HFFc6 (cell line): ENCODE measurements at places on chromosomes 4 and X. TPM values are rescaled to one million over a fixed set of nuclear protein-coding genes. Genes with fewer than 3 reads are reported as not detected.

The VCX3A gene
- not detected in 3 replicates for total RNA-seq

The XAGE5 gene
- total RNA-seq: not detected in 3 replicates

The S100P gene
- total RNA-seq: not detected in 3 replicates

The KIAA1210 gene
- not detected in 3 replicates for total RNA-seq

The HDX gene
- total RNA-seq: 1.7 to 2.0 TPM (median 1.7 TPM) in 3 replicates

The DKK2 gene
- 0.22 to 0.50 TPM (median 0.39 TPM) in 3 replicates for total RNA-seq

The SATL1 gene
- not detected in 3 replicates for total RNA-seq

The ATOH1 gene
- not detected in 3 replicates for total RNA-seq

The DSPP gene
- total RNA-seq: not detected in 3 replicates

GRCh38 chrX:6384371-6384770, 150.5 kb downstream of the VCX3A start:
- H3K4me3 ChIP-seq: no peak overlapping the region
- H3K27me3 ChIP-seq: no peaks in the 10 kb centered on the region
- DNase-seq: no peak
- no peaks in the 10 kb centered on the region for H3K4me1 ChIP-seq

DNA sequence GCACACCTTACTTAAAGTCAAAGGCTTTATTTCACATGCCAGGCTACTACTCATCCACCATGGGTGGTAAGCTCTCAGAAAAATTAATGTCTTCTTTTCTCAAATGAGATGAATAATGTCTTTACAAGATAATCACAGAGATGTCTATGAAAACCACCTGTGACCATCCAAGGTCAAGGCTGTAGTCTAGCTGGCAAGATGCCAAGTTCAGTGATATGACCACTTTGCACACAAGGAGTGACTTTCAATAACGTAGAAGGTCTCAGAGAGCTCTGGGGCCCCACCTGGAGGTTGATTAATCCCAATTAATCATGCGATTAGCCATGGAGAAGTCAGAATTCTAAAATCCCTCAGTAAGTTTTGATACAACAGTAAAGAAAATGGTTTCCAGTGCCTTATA, 20.5 kb downstream of the ANOS1 start:
- H3K27ac ChIP-seq: no peak overlapping the region
- no peak for DNase-seq
- no peaks in the 10 kb centered on the region for H3K27me3 ChIP-seq

GRCh38 chrX:84729809-84730208, 227.6 kb upstream of the HDX start:
- no peak overlapping the region for H3K4me3 ChIP-seq
- H3K36me3 ChIP-seq: no peaks in the 10 kb centered on the region
- peaks cover 10% of the 10 kb centered on the region for H3K4me1 ChIP-seq
- H3K27me3 ChIP-seq: peaks cover 2% of the 10 kb centered on the region
- peak; percentile 2 for DNase-seq
- H3K27ac ChIP-seq: peak overlapping the region; percentile 32; the same call in 1 of the 2 replicates

DNA sequence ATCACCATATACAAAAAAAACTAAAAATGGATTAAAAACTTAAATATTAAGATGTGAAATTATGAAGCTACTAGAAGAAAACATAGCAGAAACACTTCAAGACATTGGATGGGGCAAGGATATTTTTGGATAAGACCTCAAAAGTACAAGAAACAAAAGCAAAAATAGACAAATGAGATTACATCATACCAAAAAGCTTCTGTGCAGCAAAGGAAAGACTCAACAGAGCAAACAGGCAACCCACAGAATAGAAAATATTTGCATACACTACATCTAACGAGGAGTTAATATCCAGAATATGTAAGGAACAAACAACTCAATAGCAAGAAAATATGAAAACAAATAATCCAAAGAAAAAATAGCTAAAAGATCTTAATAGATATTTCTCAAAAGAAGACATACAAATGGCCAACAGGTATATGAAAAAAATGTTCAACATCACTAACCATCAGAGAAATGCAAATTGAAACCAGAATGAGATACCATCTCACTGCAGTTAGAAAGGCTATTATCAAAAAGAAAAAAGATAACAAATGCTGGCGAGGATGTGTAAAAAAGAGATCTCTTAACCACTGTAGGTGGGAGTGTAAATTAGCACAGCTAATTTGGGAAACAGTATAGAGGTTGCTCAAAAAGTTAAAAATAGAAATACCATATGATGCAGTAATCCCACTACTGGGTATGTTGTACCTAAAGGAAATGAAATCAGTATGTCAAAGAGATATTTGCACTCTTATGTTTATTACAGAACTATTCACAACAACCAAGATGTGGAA, 17.8 kb upstream of the LRCH2 start:
- no peak overlapping the region for H3K4me3 ChIP-seq
- no peak overlapping the region for H3K27ac ChIP-seq
- H3K36me3 ChIP-seq: no peaks in the 10 kb centered on the region
- no peak for DNase-seq
- H3K4me1 ChIP-seq: no peaks in the 10 kb centered on the region
- peaks cover 8% of the 10 kb centered on the region for H3K27me3 ChIP-seq

- no peaks in the 10 kb centered on the region for H3K27me3 ChIP-seq
- H3K4me3 ChIP-seq: no peak overlapping the region
- H3K27ac ChIP-seq: no peak overlapping the region
- DNase-seq: no peak
- no peaks in the 10 kb centered on the region for H3K36me3 ChIP-seq
These were observed 1268.6 kb downstream of the RAPGEF2 start for GRCh38 chr4:160371446-160371845.

DNA sequence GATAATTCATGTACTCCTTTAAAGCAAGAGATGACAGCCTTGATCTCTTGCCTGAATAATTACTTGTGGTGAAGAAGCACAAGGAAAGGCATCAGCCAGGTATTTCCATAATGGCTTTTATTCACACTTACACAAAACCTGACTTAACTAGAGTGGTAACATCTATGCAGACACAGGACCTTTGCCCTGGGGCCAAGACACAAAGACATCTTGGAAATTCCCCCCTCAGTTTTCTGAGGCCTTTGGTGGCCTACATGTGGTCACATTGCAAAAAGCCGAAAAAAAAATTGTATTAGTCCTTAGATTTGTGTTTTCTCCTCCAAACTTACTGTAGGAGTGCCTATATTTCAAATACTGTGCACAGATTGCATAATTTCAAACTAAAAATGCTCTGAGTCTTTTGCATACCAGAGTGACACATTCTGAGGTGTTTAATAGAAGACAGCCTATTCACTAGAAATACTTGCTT, 172.4 kb downstream of the PDGFC start:
- peak overlapping the region; percentile 55 for H3K27ac ChIP-seq
- no peaks in the 10 kb centered on the region for H3K27me3 ChIP-seq
- peaks cover 82% of the 10 kb centered on the region for H3K4me1 ChIP-seq
- peaks cover 28% of the 10 kb centered on the region for H3K36me3 ChIP-seq
- DNase-seq: peak; percentile 33
- no peak overlapping the region for H3K4me3 ChIP-seq

DNA sequence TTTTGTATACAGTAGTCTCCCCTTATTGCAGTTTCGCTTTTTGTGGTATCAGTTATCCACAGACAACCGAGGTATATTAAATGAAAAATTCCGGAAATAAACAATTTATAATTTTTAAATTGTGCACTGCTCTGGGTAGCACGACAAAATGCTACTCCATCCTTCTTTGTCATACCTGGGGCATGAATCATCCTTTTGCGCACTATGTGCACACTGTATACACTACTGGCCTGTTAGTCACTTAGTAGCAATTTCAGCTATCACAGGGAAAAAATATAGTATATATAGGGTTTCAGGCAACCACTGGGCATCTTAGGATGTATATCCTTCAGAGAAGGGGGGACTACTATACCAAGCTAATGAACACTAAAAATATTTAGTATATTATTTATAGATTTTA, 198.8 kb upstream of the FAT4 start:
- peak; percentile 77 for DNase-seq
- H3K4me1 ChIP-seq: peaks cover 23% of the 10 kb centered on the region
- H3K27me3 ChIP-seq: no peaks in the 10 kb centered on the region
- H3K27ac ChIP-seq: peak overlapping the region; percentile 47
- H3K4me3 ChIP-seq: peak overlapping the region; percentile 55

GRCh38 chr4:84856468-84857049, 109.9 kb downstream of the WDFY3 start:
- H3K4me3 ChIP-seq: no peak overlapping the region
- peaks cover 3% of the 10 kb centered on the region for H3K27me3 ChIP-seq
- H3K27ac ChIP-seq: no peak overlapping the region
- peaks cover 20% of the 10 kb centered on the region for H3K36me3 ChIP-seq

- no peaks in the 10 kb centered on the region for H3K4me1 ChIP-seq
- DNase-seq: no peak
These were observed 405.4 kb upstream of the CPEB2 start for GRCh38 chr4:14596904-14597303.

GRCh38 chrX:54950730-54951375, 30.2 kb downstream of the TRO start:
- no peak overlapping the region for H3K4me3 ChIP-seq
- DNase-seq: no peak
- no peaks in the 10 kb centered on the region for H3K36me3 ChIP-seq
- H3K27ac ChIP-seq: no peak overlapping the region
- H3K4me1 ChIP-seq: no peaks in the 10 kb centered on the region
- no peaks in the 10 kb centered on the region; the same call in 1 of the 2 replicates for H3K27me3 ChIP-seq

DNA sequence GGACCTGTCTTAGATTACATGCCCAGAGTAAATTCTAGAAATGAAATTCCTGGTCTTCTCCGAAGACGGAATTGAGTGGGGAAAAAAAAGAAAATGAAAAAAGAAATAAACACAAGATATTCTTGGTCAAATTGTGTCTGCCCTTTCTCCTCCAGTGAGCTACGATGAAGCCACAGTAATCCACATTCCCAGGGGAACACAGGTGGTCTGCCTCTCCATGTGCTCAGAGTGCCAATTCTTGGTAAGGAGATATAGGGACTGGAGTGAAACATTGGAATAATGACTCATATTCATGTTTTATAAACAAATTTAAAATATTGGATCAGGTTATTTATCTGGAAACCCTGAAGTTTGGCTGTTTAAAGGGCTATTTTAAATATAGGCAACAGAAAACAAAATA, 54.2 kb upstream of the MGST2 start:
- H3K36me3 ChIP-seq: no peaks in the 10 kb centered on the region
- H3K27me3 ChIP-seq: no peaks in the 10 kb centered on the region; the same call in 1 of the 2 replicates
- no peak overlapping the region for H3K4me3 ChIP-seq
- H3K4me1 ChIP-seq: peaks cover 37% of the 10 kb centered on the region
- no peak overlapping the region for H3K27ac ChIP-seq

- no peak overlapping the region for H3K27ac ChIP-seq
- DNase-seq: no peak
- H3K4me3 ChIP-seq: no peak overlapping the region
- no peaks in the 10 kb centered on the region for H3K27me3 ChIP-seq
These were observed 12.2 kb upstream of the RBPJ start for GRCh38 chr4:26308568-26308967.

DNA sequence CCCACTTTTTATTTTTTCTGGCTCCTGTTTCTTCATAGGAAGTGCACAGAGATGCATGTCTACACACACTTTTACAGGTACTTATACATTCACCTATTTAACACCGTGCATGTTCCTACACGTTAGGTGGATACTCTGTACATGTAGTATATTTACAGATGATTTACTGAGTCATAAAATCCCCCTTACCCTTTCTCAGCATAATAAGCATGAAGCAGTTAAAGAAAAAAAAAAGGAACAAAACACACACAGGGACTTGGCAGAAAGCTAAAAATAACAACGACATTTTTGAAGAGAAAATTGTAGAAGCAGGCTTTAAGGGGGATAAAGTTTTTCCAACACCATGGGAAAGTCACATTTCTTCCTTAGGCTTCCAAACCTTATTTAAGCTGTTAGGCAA, 96.4 kb upstream of the IQCM start:
- no peak for DNase-seq
- H3K4me1 ChIP-seq: peaks cover 25% of the 10 kb centered on the region
- no peaks in the 10 kb centered on the region for H3K27me3 ChIP-seq
- no peak overlapping the region for H3K27ac ChIP-seq

DNA sequence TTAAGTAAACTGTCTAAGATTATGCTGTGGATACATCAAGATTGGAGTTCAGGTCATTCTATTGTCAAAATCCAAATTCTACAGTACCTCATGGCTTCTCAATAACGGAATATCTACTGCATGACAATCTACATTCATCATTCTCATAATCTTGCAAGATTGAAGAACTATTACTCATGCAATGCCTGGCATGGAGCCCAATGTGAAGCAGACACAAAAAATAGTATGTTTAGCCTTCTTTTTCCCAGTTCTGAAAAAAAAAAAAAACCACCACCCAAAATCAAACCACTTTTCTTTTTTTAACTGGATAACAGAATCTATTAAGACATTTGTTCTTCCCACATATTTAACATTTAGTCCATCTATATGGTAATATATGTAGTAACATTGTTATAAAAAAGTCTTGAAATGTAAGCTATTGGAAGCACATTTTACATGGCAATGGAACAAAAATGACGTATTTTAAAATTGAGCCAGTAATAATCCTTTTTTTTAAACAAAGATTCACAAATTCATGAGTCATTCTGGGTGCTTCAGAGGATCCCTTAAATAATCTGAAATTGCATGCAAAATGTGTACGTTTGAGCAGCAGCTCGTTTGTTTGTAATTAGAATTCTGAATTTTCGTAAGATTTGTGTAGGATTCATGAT, 232.2 kb upstream of the FMR1 start:
- no peaks in the 10 kb centered on the region for H3K36me3 ChIP-seq
- H3K4me3 ChIP-seq: no peak overlapping the region
- no peak overlapping the region for H3K27ac ChIP-seq
- no peaks in the 10 kb centered on the region for H3K27me3 ChIP-seq
- DNase-seq: no peak

DNA sequence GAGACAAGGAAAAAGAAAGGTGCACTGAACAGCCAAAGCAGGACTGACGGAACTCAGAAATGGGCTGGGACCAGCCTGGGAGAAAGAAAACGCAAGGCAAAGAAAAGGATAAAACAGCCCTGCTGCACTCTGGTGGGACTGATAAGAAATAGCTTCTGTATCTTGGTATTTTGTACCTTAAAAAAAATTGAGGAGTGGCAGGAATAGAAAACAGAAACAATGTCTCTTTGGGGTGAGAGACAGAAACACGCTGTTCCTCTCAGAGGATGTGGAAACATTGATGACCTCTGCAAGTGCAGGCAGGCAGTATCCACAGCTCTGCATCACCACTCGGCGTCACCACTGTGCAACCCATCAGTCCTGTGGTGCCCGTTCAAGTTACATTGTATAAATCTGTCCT, 152.5 kb upstream of the SPRY1 start:
- H3K36me3 ChIP-seq: peaks cover 16% of the 10 kb centered on the region
- no peak overlapping the region for H3K27ac ChIP-seq
- peaks cover 21% of the 10 kb centered on the region for H3K4me1 ChIP-seq
- no peaks in the 10 kb centered on the region for H3K27me3 ChIP-seq
- DNase-seq: no peak
